Fibroblast of pulmonary artery (primary cell): ENCODE measurements at places on chromosomes 1 and 21.

GRCh38 chr1:53552981-53553733, 94.0 kb downstream of the DMRTB1 start:
- DNase-seq: no peak

GRCh38 chr21:46168659-46169386, 13.4 kb upstream of the FTCD start:
- DNase-seq: no peak

GRCh38 chr1:241482761-241483250, 36.7 kb downstream of the FH start:
- DNase-seq: peak; percentile 47

DNA sequence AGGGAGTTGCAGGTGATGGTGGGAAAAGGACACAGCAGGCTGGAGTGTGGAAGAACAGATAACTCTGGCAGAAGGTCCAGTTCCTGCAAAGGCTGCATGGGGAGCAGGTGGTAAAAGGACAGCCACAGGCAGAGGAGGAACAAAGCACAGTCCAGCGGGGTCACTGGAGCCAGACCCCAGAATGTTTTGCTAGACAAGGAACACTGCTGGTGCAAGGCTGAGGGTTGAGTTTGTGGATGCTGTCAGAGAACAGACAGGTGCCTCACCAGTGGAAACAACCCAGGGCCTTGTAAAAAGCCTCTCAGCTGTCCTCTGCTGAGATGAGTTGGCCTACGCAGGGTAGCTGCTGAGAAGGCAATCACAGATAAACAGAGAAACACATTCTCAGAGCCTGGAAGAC, 101.7 kb downstream of the SSBP3 start:
- DNase-seq: no peak

GRCh38 chr1:117150316-117150715, 28.8 kb upstream of the TRIM45 start:
- no peak for DNase-seq

DNA sequence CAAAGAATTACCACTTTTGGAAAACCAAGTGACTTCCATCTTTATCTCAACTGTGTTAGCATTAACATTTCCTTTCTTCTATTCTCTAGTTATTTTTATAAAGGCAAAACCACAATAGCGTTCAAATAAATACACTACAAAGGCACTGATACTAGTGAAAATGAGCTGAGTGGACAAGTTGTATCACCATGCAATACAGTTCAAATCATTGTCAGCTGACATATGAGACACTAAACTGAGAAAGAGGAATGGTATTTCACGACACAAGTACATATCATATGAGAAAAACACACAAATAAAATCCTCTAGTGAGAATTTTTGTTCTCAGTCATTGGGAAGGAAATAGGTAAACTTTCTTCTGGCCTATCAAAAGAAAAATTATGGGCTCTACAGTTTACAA, 26.2 kb downstream of the ENAH start:
- DNase-seq: peak; percentile 37

GRCh38 chr1:2157856-2158255, 36.7 kb downstream of the FAAP20 start:
- no peak for DNase-seq

GRCh38 chr21:17554679-17555465, 42.0 kb downstream of the CXADR start:
- peak; percentile 12 for DNase-seq

GRCh38 chr1:22772014-22772413, 61.4 kb downstream of the EPHB2 start:
- no peak for DNase-seq

GRCh38 chr1:178973652-178974101, 52.0 kb upstream of the FAM20B start:
- no peak for DNase-seq

- no peak for DNase-seq
These were observed 167.1 kb upstream of the OLFM3 start for GRCh38 chr1:102163799-102164198.

DNA sequence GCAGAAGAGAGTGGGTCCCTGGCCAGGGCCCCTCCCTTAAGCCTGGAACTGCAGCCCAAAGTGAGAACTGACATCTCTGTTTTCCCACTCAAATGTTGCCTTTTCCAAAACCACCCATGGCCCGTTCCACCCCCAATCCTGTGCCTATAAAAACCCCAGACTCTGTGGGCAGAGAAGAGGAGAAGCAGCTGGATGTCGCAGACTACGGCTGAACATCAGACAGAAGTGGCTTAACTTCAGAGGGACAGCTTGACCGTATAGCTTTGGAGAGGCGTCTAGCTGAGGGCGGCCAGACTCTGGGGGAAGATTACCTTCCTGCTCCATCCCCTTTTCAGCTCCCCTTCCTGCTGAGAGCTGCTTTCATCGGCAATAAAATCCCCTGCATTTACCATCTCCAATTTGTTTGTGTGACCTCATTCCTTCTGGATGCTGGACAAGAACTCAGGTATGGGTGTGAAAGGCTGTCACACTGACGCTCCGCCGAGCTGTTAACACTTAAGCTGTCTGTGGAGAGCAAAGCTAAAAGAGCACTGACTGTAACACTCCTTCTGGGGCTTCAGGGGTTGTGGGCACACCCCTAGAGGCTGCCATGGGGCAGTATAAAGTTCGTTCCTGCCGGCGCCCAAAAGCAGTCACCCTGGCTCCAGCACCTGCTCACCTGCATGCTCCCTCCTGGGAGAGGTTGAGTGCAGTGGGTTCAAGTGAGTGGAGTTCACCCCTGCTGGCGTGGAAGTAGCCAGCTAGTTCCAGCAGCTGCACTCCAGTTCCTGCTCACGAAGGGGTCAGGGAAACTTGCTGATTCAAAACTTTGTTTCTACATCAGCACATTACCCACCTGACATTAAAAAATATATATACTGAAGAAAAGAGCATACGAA, 19.6 kb upstream of the ERO1B start:
- DNase-seq: no peak

DNA sequence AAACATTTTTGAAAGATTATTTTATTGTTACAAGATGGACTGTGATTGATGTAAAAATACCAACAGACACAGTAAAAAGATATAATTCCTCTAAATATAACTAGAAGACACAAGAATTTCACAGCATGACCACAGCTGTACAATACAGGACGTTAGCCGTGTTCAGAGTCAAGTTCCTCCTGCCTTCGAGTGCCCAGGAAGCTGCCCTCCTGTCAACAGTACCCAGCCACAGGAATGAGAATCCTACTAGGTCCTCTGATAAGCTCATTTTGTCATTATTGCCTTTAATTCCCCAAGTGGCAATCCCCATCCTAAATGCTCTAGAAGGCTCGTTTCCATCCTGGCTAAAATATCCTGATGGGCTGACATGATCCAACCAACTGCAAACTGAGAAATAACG, 16.4 kb upstream of the CAPN2 start:
- no peak for DNase-seq

DNA sequence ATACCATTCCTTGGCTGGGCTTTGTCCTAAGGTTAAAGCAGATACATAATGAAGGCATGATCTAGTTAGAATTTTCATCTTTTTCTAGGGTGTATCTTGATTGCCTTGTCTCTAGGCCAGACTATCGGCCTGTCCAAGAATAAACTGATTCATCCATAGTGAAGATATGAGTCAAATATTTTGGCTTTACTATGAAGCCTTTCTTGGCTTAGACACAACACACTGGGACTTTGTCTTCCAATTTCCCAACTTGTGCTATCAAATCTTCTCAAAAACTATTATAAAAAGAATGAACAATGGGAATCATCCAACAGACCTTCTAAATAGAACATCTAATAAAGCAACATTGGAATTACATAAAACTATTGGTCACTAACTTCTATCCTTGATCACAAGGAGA, 64.8 kb downstream of the WARS2 start:
- peak; percentile 76 for DNase-seq

DNA sequence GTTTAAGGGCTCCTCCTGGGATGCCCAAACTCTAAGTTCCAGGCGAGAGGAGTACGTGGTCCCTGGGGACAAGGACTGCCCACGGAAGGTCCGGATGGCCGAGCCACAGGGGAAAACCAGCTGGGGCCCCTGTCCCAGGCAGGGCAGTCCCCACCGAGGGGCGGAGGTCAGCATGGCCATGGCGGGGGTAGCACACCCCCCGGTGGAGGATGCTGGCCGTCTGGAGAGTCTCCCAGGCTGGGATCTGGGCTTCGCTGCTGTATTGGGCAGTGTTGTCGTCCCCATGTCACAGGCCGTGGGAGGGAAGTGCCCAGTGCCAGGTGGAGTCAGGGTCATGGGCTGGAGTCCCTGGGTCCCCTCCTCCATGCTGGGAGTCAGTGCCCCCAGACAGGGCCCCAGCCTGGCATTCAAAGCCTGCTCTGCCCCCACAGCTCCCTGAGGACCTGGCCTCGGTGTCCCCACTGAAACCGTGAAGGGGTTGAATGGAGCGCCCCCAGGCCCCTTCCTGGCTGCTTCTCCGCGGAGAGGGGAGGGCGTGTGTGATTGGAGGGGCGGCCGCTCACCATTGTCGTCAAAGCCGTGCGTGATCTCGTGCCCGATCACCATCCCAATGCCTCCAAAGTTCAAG, 6.8 kb downstream of the PRXL2B start:
- no peak for DNase-seq

- no peak for DNase-seq
These were observed 47.6 kb downstream of the ACP6 start for GRCh38 chr1:147622731-147623130.

GRCh38 chr1:49864581-49864980, 159.2 kb downstream of the AGBL4 start:
- DNase-seq: no peak

DNA sequence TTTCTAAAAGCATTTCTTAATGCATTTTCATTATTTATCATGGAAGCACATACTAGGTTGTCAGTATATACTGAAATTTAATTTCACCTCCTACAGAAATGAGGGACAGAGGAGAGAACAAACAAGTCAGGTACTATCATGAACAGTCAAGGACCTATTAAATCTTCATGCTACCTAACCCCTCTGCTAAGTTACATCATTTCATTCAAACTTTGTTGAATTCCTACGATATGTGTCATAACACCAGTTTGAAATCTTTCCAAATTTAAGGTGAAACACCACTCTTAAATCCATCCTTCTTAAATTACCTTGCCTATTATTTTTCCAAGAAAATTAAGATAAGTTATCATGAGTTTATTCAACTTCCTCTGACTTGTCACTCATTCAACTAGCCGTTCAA, 78.9 kb downstream of the DENND1B start:
- DNase-seq: peak; percentile 46

DNA sequence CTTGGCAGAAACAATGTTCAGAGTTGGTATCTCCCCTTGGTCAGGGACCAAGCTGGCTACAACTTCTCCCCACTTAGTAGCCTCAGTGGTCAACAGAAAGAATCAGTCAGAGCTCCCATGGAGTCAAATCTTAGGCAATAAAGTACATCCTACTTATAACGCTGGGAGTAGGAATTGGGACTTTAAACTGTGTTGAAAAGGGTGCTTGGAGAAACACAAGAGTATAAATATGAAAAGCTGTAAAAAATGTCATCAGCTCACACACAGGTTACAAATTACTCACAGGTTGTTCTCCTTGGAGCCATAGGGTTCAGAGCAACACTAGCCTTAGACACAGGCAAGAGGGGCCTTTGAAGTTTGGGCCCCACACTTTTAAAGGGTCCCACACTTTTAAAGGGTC, 67.4 kb downstream of the WLS start:
- no peak for DNase-seq

DNA sequence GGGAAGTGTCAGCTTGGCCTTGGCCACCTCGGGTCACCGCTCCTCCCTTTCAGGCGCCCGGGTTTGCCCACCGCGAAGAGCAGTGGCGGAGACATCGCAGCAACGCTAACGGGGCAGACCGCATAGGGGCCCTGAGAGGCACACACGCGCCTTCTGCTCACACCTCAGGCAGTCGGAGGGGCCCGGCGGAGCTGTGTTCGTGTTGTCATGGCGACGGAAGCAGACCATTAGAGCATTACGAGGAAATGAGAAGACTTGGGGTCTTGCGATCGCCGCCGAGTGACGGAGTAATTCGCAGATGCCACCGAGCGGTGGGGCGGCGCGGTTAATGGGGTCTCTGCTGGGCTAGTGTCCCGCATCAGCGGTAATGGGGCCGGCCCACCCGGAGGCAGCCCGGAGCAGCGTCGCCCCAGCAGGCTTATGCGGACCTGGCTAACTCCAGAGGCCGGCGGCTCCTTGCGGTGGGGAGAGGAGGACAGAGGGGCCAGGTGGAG, 144.1 kb downstream of the TNR start:
- no peak for DNase-seq
